ENCODE measurements at places on chromosomes 6 and 20.

DNA sequence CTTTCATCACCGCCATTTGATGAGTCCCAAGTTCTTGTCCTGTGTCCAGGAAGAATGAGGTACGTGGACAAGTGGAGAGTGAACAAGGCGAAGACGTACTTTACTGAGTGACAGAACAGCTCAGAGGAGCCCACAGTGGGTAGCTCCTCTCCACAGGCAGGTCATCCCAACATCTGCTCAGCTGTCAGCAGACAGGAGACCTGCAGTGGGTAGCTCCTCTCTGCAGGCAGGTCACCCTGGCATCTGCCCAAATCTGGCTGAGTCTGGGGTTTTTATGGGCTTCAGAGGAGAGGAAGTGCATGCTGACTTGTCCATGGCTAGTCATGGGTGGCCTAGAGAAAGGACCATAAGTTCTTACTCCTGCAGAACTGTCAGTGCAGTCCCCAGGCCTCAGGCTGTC, 32.7 kb upstream of the PDYN start:
- DNase-seq = no peak

DNA sequence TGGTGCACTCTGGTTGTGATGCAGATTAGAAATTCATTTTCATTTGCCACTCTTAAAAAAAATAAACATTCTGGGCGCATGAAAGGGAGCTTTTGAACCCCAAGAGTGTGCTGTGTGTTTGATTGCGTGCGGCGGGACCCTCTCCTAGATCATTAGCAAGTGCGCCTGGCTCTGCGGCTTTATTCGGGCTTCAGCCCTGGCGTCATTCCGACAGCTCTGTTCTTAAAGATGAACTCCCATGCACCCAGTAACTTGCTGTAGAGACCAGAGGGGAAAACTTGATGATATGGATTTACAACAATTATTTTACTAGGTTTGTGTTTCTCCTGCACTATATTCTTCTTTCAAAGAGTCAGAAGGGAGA, 48.9 kb upstream of the ARMC2 start:
- DNase-seq = no peak

DNA sequence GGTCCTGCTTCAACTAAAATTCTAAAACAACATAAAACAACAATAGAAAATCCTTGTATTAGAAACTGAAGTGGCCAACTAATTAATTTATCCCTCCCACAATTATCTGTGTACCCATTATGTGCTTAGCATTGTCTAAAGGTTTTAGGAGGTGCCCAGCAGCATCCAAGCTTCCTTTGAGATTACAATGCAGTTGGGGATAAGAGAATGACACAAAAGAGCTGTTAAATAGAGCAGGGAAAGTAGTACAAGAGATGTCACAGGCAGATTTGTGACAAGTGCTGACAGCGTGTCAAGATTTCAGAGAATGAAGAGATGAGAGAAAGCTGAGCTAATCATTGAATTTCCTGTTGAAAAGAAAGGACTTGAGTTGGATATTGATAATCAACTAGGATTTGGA, 204.8 kb downstream of the OTOR start:
- DNase-seq = no peak

DNA sequence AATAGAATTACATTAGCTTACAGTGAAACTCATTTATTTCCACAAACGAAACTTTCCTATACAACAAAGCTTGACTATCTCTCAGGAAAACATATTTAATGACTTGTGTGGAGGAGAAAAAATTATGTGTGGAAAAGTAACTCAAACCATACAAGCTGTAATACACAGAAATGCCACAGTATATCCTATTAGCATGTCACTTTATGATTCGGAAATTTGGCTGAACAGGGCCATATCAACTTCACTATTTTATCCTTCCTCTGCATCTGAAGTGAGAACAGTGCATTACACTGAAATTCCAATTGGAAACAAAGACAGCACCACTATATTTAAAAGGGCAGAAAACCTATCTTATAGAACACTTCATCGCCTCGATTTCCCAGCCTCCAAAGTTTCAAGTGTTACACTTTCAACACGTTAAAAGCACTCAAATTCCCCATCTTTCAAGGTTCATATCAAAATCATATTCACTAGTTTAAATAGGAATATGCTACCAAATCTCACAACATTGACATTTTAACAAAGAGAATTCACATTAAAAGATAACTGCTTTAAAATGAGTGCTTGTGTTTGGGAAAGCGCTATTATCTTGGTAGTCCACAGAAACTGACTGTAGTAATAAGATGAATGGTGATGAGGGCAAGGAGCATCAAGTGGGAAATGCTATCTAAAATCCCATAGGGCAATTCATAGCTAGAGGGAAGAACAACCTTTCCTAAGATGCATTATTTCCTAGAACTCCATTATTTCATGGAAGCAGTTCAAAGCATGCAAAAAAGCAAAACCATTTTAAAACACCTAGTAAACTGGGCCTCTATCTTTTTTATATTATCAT, 1.8 kb downstream of the REV3L start:
- DNase-seq = no peak

DNA sequence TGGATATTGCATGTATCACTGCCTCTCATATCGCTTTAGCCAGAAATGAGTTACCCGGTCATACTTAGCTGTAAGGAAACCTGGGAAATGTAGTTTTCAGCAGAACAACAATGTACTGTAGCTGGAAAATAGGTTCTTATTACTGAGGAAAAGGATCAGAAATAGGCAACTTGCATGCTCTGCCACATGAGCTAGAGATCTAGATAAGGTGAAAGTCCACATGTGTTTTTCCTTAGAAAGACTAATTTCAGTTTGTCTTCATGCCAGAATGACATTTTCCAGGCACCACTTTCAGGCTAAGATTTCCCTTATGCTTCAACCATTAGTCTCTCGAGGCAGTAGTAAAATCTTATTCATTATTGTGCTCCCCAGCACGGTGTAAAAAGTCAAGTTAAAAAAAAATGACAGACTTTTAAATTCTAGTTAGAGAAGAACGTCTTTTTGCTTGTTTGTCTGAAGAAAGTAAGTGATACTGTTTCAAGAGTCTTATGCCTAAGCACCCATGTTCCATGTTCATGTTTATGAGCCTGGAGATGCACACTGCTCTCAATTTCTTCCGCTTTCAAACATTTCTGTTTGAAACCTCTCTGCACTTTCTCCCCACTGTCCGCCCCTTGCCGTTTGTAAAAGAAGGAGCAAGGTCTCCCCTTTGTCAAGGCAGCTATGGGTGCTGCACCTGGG, 67.6 kb downstream of the ZNF831 start:
- DNase-seq = no peak

GRCh38 chr6:89888871-89889270, 5.4 kb upstream of the GJA10 start:
- no peak for DNase-seq

GRCh38 chr6:156391061-156391672, 386.0 kb upstream of the ARID1B start:
- no peak for DNase-seq

GRCh38 chr20:57393321-57394120, 2.3 kb downstream of the RBM38 start:
- no peak for DNase-seq

- DNase-seq = no peak
Observed at GRCh38 chr20:17965042-17965697, 3.4 kb downstream of the SNX5 start.

GRCh38 chr6:73285674-73286283, 22.8 kb upstream of the KHDC1 start:
- DNase-seq = no peak

DNA sequence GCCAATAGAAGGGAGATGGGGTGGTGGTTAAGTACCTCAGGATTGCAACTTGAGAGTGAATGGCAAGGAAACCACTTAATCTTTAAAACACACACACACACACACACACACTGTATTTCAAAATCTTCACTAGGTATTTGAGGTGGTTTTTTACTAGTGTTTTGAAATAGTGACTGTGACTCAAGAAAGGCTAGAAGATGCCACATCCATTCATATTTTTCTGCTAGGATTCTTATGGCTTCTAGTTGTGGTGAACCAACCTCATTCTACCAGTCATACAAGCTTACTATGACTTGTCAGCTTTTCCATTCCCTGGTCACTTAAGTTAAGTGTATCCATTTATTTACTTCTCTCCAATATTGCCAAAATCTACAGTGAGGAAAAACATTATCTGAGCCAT, 519.4 kb upstream of the JAG1 start:
- no peak for DNase-seq

DNA sequence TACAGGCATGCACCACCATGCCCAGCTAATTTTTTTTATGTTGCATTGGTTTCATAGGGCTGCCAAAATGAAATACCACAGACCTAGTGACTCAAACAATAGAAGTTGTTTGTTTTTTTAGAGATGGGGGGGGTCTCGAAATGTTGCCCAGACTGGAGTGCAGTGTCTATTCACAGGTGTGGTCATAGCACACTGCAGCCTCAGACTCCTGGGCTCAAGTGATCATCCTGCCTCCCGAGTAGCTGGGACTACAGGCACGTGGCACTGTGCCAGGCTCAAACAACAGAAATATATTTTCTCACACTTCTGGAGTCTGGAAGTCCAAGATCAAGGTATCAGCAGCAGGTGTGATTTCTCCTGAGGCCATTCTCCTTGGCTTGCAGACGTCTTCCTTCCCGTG, 6.6 kb upstream of the SLC16A10 start:
- DNase-seq = no peak

DNA sequence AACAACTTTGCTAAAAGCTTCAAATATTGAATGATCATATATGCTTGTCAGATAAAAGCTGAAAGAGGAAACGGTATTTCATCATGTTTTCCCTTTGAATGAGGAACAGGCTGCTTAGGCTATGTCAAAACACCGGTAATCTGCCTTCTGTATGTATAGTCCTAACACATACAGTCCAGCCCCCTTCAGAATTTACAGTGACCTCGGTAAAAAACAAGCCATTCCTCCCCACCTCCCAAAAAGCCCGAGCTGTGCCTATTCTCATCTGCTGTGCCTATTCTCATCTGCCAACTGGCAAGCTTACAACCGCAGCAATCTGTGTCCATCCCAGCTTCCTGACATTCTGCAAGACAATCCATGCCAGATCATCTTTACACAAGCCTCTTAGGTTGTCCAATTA, 26.8 kb upstream of the UBE2J1 start:
- no peak for DNase-seq

DNA sequence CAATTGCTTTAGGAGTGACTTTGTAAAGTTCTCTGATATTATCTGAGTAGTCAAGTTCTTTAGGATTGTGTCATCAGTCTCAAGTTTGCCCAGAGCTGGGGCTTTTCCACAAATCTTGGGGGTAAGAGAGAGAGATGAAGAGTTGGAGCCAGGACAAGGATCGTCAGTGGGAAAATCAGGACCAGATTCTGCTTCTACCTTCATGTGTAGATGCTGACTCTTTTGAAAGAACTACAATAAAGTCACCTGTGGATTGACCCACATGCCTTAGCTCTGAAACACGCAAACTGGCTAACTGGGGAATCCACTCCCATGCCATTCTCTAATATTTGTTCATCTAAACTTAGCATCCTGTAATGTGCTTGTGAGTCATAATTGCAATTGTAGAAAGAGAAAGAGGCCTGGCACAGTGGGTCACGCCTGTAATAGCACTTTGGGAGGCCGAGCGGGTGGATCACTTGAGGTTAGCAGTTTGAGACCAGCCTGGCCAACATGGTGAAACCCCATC, 15.6 kb upstream of the BICRAL start:
- DNase-seq = peak; percentile 41

- peak; percentile 83 for DNase-seq
Observed at GRCh38 chr6:8082954-8083858, 19.0 kb upstream of the BLOC1S5 start.

DNA sequence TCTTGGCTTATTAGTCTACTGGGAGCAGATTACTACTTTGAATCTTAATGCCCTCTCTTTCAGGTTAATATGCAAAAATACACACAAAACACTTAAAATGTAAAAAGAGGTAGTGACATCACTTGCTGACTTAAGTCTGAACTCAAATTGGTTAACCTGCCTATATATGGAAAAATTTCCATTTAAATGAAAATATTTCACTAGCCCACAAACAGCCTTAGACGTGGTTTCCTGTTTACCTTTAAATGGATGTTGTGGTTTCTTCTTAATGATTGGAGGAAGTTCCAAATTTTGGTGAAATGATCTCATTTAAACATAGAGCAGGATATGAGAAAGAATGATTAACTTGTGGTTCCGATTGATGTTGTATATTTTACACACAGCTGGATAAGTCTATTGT, 553.7 kb downstream of the CD109 start:
- peak; percentile 67 for DNase-seq

GRCh38 chr6:74161380-74161779, 465.4 kb downstream of the CD109 start:
- DNase-seq = no peak

DNA sequence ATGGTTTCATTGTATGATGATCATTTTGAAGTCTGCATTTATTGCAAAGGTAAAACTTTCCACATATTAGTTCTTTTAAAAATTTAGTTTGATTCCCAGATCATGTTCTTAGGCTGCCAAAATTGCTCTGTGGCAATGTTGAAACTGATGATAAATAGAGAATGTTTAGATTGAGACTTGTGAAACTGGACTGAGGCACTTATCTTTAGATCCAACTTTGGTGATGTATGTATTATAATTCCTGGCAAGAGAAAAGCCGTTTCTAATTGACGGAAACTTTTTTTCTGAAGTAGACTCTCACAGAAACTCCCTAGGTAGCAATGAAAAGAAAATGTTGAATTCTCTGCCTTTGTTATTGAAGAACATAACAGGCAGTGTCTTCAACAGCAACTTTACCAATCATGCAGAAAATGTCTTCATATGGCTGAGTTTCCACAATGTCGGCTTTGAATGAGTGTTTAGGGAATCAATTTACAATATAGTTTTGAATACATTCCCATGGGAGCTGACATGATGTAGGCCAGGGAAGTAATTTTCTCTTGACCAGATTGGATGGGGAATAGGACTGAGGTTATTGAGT, 456.2 kb downstream of the CD109 start:
- DNase-seq = no peak

- DNase-seq = no peak
Observed at GRCh38 chr20:15113144-15113773, 775.8 kb upstream of the FLRT3 start.

DNA sequence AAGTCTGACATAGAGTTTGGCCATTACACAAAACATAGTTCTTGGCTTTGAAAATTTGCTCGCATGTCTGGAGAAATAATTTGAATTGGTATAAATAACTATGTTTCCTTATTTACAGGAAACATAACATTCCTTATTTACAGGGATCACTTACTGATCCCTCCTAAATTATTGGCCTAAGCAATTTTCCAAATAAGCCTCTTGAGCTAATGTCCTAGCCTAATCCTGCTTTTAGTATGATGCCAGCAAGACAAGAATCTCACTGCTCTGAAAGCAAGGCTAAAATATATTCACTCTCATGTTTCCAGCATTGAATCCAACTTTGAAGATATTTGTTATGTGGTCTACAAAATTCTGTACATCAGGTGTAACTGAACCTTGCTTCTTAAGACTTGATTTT, 4.1 kb upstream of the TBC1D32 start:
- DNase-seq = no peak

DNA sequence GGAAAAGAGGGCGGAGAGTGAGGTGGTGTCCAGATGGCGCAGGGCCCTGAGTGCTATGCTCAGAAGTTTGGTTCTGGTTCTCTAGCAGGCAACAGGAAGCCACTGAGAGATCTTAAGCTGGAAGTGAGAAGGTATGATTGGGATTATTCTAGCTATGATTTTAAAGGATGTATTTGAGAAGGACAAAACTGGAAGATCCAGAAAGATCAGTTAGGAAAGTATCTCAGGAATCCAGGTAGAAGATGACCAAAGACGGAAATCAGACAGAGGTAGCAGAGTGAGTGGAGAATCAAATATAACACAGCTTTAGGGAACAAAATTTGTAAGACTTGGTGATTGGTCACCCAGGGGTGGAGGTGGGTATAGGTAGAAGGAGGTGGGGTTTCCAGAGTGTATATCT, 5.8 kb downstream of the SYNE1 start:
- DNase-seq = no peak
